SK-N-DZ (cell line): ENCODE measurements at places on chromosomes 4 and X.

DNA sequence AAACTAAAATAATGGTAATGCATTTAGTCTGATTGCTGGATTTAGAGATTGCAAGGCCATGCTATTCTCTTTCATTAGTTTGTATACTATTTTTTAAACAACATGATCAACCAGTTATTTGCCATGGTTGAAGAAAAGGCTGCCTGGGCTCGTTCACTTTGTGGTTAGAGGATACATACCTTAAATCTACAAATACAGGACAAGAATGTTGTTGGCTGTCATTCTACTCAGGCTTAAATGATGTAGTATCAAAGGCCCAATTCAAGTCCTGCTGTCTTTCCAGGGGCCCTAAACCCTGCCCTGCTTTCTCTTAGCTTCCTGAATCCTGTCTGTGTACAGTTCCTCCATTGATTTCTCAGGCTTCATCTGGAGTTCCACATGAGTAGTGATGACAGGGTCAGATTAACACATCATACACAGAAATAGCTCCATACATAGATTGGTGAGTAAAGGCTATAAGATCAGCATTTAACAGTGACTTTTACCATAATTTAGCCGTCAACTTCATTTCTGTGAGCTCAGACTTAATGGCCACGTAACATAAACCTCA, 114.9 kb upstream of the GPRIN3 start:
- DNase-seq, result no peak

- DNase-seq, result no peak
Measured at GRCh38 chr4:47741200-47741599, 96.7 kb downstream of the CORIN start.

DNA sequence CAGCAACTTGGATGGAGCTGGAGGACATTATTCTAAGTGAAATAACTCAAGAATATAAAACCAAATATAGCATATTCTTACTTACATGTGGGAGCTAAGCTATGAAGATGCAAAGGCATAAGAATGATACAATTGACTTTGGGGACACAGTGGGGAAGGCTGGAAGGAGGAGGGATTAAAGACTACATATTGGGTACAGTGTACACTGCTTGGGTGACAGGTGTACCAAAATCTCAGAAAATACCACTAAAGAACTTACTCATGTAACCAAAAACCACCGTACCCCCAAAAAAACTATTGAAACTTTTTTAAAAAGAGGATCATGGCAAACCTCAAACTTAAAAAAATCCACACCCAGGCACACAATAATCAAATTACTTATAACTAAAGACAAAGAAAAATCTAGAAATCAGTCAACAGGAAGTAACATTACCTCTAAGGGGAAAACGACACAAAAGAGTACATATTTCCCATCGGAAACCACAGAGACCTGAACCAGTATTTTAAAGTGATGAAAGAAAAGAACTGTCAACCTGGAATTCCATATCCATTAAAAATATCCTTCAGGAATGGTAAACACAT, 241.8 kb downstream of the PRDM5 start:
- no peak for DNase-seq

DNA sequence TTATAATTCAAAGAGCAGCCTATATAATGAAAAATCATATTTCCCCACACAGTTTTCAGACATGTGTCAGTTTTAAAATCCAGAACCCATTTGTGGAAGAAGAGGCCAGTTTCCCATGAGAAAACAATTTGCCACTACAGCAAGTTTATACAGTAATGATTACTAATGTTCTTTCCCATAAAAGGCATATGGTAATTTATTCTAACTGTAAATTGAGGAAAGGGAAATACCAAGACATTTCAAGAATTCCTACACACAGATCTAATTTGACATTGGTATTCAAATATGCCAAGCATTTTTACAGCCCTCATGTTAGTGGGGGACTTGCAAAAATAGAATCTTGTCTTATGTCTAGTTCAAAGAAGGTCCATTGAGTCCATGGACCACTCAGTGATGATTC, 1368.6 kb downstream of the FSTL5 start:
- no peak for DNase-seq

GRCh38 chr4:168917138-168917779, 92.8 kb downstream of the CBR4 start:
- DNase-seq, result peak; percentile 29

DNA sequence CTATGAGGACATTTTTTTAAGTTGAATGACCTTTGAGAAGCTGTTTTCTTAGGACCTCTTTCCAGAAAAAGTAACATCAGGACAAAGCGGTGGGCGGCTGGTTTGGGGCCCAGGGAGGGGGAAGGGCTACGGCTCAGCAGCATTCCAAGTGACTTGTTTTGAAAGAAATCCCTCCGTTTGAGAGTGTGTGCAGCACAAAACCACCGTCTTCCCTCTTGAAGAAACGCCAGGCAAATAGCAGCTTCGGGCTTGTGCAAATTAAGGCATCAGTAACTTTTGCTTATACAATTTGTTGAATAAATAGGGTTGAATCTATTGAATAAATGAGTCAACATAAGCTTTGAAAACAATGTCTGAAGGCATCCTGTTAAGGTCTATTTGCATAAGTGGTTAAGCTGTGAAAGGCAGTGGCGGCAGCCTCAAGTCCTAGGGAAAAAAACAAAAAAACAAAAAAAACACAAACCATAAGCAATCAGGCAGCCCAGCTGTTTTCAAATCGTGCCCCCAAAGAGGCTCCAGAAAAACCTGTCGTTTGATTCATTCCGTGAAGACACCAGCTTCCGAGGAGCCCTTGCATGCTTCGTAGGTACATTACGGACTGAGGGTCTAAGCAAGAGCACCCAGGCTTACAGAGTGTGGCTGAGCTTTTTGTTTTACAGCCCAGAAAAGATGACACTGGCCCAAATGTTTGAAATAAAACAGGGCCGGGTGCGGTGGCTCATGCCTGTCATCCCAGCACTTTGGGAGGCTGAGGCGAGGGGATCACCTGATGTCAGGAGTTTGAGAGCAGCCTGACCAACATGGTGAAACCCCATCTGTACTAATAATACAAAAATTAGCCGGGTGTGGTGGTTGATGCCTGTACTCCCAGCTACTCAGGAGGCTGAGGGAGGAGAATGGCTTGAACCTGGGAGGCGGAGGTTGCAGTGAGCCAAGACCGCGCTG, 103.7 kb downstream of the CRLF2 start:
- no peak for DNase-seq

GRCh38 chr4:139436122-139436521, 17.8 kb upstream of the RAB33B start:
- DNase-seq, result no peak

- DNase-seq, result no peak
Measured at GRCh38 chr4:8301851-8302730, 32.5 kb downstream of the HTRA3 start.

DNA sequence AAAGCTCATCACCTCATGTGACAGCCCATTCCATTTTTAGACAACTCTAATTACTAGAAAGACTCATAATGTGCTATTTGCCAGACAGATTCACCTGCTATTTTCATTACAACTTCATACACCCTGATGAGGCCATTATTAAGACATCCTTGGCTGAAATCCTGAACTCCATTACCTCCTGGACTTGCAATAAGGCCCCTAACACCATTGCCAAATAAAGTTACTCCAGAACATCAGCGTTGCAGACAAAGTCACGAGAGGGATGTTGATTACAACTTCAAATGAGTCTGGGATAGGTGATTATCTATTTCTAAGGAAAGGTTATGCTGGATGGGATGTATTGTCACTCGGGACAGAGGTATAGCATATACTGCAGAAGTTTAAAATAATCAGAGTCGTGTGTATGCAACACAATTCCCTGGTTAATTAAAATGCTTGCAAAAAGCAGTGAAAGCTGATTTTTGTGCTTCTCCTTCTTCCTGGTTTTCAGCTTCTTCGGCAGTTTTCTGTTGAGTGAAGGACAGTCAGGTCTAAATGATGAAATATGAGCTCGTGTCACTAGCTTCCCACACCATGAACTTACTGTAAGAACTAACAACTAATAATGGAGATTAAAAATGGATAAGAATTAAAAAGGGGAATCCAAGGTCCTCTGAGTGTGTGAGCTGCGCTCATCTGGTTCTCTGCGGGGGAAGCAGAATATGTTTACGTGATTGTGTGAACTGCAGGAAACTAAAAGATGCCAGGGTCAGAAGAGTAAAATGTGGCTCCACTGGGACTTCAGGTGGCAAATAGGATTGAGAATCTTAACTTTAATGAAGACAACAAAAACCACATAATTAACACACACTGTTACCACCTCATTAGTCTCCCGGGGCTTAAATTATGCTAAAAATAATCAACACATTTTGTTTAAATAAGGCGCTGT, 17.6 kb upstream of the SOD3 start:
- no peak for DNase-seq

- DNase-seq, result no peak
Measured at GRCh38 chrX:67538383-67538782, 5.4 kb upstream of the AR start.

GRCh38 chr4:40514497-40514951, 115.1 kb downstream of the RBM47 start:
- DNase-seq, result no peak

DNA sequence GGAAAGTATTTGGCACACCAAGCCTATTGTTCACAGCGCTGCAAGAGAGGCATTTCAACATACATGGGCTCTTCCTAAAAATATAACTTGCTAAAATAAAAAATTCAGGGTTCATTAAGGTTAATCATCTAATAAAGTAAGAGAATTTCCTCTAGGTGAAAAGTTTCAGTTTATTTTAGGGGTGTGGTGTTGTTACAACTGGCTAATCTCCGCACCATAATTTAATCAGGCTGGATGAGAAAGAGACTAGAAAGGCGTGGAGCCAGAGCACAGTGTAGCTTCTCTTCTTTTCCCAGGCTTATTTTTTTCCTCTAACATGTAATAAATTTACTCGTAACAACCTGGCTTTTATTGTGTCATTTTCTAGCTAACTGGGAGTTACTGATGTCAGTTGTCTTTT, 47.9 kb downstream of the FHL1 start:
- no peak for DNase-seq

DNA sequence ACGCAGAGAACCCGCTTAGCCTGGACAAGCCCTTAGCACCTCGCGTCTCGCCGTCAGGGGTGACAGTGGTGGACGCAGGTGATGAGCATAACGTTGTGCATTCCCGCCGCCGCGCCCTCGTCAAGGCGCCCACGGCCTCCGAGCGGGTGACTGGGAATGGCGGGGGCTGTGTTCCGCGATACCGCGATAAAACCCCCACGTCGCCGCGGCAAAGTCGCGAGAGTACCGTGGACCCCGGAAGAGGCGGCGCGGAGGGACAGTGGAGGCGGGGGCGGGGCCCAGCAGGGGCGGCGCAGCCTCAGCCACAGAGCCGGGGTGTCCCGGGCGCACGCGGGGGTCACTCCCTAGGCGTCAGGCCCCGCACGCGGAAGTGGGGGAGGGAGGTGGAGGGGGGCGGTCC, 53.8 kb downstream of the ZFYVE28 start:
- DNase-seq, result no peak

- DNase-seq, result no peak
Measured at GRCh38 chrX:118558926-118559325, 63.3 kb downstream of the DOCK11 start.

- DNase-seq, result no peak
Measured at GRCh38 chr4:73669410-73670183, 49.4 kb upstream of the RASSF6 start.

DNA sequence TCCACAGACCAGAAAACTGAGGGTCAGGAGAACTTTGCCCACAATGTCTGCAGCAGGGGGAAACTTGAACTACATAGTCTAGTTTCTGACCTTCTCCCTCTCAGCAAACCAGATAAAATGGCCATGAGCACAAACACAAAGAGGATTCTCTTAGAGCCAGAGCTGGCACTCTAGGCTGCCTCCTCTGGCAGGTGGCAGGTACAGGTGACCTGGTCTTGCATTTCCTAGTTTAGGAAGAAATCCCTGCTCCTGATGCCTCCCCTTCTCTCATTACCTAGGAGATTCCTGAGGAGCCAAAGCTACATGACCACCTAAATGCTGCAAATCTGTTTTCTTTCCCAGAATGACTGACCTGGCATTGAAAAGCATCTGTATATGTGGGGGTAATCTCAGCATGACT, 45.1 kb downstream of the ARHGEF9 start:
- DNase-seq, result no peak

DNA sequence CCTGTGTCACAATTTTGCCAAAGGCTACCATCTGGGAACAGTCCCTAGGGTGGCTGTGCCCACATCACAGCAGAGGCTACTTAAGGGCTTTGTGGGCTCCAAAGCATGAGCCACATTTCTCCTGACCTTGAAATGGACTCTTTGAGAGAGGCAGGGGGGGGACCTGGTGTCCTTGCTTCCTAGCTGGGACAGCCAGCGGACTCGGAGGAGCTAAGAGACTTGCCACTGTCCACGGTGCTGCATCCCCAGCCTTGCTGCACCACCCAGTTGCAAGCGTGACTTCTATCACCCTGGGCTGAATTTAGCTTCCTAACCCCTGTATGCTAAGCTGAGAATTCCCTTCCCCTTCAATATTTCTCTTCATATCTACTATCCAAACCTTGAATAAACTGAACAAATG, 99.0 kb downstream of the PHKA2 start:
- no peak for DNase-seq

DNA sequence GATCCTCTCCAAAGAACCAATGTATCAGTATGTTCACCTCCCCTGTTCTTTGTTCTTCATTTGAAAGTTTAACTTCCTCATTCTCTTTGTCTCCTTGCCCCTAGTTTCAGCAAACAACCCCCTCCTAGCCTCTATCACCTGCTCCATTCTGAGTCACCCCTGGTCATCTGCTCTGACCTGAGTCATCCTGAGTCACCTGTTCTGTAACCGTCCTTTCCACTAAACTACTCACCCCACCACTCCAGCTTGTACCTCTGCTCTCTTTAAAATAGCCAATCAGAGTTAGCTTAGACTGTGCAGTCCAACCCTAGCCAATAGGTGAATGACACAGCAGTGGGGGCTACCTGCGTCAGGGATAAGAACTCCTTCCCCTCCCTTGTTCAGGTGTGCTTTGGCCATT, 249.8 kb upstream of the AADAT start:
- DNase-seq, result no peak
